ENCODE measurements at places on chromosomes 2 and 18. TPM values are rescaled to one million over a fixed set of nuclear protein-coding genes. Genes with fewer than 3 reads are reported as not detected.

NOSTRIN gene
- not detected for total RNA-seq

SCYGR1 gene
- total RNA-seq = not detected

CCDC74A gene
- 5.2 TPM for total RNA-seq

NYAP2 gene
- not detected for total RNA-seq

DSC3 gene
- total RNA-seq = 0.04 TPM

ATRAID gene
- 95.3 TPM for total RNA-seq

CYP27C1 gene
- not detected for total RNA-seq

C2orf15 gene
- 0.82 TPM for total RNA-seq

GATA6 gene
- total RNA-seq = not detected

UGT1A5 gene
- not detected for total RNA-seq

RBM44 gene
- 0.25 TPM for total RNA-seq

IL36A gene
- not detected for total RNA-seq

IL1F10 gene
- not detected for total RNA-seq

TXNDC2 gene
- not detected for total RNA-seq

NGEF gene
- total RNA-seq = 0.13 TPM

ROCK1 gene
- total RNA-seq = 58.0 TPM

BOLL gene
- not detected for total RNA-seq

MRPL33 gene
- total RNA-seq = 92.7 TPM

ALLC gene
- total RNA-seq = not detected

ASB18 gene
- total RNA-seq = not detected

CROCC2 gene
- total RNA-seq = not detected

PRKAG3 gene
- not detected for total RNA-seq

UNC80 gene
- not detected for total RNA-seq

UPP2 gene
- not detected for total RNA-seq

CFAP65 gene
- total RNA-seq = not detected

COL4A3 gene
- not detected for total RNA-seq

SLC35F6 gene
- total RNA-seq = 8.3 TPM
